HAP-1 (cell line): ENCODE measurements at places on chromosomes 4 and X.
A peak's percentile ranks its signal among the peaks of the same experiment; 100 is the strongest.

- peak; percentile 33 for DNase-seq
These were observed 93.7 kb upstream of the TRPC3 start for GRCh38 chr4:122045533-122045932.

DNA sequence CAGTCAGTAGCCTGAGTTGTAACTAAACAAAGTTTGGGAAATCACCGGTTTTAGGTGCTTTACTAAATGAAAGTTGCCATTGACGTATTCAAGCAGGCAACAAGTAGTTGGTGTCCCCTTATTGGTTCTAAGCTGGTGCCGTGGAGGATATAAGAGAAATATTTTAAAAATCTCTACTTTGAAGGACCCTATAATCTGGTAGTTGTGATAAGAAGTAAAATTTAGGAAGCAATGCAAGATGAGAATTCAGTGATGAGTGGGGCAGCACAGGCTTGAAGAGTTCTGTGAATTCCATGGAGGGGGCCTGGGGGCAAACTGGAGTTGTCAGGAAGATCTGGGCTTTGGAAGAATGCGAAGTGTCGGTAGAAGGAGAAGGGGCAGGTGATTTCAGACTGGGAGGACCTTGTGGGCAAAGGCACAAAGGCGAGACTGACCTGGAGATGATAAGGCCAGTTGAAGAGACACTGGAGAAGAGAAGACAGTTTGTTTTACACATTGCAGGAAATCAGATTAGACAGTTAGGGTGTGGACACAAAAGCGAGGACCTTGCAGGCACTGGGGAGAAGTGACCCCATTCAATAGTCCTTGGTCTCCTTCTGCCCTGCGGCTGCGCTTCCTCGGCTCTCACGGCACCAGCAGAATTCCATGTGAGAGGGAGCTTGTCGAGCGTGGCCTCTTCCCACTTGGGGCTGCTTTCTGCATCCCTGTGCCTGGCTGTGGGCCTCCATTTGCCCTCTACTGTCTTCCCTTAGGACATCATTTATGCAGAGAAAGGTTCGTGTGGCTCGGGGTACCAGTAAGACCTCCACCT, 1.3 kb downstream of the RHOH start:
- DNase-seq: peak; percentile 40

DNA sequence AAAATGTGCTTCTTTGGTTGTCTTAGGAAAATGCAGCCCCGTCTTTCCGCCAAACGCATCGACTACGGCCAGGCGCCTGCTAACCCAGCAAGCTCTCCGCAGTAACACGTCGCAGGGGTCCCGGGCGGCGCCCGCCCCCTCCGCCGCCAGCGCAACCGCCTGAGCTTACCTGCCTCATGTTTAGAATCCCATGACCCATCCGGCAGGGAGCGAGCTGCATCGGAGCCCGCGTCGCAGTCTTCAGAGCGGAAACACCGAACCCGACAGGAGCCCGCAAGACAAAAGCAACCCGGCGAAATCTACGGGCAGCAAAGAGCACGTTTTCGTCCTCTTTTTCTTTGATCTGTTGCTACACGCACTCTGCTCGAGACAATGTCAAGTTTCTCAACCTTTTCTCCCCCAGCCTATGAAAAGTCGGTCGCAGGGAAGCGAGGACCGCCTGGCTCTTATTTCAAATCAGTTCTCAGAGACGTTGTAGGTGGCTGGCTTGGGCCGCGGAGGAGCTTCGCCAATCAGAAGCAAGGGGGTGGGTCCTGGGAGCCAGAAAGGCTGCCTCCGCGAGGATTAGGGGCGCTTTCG, at the start of gene MID1:
MID1 (minus strand) TSS at position 465 of the 579 bp plus-strand sequence. CDS start 53,038 bp downstream, outside the sequence.
- DNase-seq: peak; percentile 95

- DNase-seq: no peak
These were observed 60.7 kb upstream of the FAM9A start for GRCh38 chrX:8861908-8862307.

GRCh38 chr4:116736756-116737155, 348.6 kb downstream of the TRAM1L1 start:
- no peak for DNase-seq

- no peak for DNase-seq
These were observed 92.1 kb downstream of the SCFD2 start for GRCh38 chr4:53273726-53274125.

- DNase-seq: no peak
These were observed 230.8 kb downstream of the SHOX start for GRCh38 chrX:861340-861890.

GRCh38 chrX:131068945-131069719, 11.0 kb downstream of the ARHGAP36 start:
- DNase-seq: peak; percentile 61

- DNase-seq: no peak
These were observed 177.4 kb downstream of the SH3KBP1 start for GRCh38 chrX:19709812-19710518.

DNA sequence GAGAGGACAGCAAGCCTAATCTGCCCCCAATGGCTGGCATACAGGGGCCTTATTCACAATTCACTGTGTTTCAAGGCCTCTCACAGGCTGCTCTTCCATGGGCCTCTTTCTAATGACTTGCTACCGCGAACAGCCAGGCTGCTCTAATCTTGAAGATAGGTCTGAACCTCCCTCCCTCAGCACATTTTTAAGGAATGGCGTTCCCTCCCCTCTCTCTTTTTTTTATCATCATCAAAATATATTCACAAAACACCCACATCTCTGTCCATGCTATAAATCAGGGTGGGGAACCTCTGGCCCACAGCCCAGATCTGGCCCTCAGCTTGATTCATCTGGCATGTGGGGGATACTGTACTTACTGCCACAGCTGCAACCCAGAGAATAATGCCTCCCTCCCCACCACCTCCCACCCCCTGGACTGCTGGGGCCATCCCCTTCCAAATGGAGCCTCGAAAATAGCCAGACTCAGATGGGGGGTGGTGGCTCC, 76.2 kb upstream of the PLAC1 start:
- DNase-seq: no peak

GRCh38 chr4:1024882-1025545, 13.6 kb downstream of the FGFRL1 start:
- DNase-seq: no peak

DNA sequence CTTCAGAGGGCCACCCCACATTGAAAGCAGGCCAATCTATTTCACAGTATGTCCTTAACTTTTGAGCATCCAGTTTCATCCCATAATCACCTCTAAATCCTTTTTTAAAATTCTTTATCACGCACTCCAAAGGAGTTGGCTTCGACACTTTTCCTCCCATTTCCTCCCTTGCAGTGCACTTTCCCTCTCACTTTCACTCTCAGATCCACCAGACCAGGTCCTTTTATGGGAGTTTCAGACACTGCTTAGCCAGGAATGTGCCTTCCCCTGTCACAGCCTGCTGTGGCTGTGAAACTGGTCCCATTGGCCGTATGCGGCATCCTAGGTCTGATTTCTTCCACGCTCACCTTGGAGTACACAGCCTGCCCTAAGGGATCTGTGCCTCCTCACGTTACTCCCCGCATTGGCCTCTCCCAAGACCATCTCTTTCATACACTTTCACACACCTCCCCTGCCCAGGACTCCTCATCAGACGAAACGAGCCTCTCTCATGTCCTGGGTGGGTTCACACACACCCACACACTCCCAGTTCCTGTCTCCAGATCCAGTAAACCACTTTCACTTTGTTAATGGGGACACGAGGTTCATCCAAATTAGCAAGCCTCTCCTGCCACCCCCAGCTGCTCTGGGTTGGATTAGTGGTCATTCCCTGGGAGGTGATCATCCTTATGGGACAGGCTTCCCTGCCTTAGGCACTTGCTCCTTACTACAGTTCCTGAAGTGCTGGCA, 10.0 kb upstream of the RHOXF2B start:
- no peak for DNase-seq

DNA sequence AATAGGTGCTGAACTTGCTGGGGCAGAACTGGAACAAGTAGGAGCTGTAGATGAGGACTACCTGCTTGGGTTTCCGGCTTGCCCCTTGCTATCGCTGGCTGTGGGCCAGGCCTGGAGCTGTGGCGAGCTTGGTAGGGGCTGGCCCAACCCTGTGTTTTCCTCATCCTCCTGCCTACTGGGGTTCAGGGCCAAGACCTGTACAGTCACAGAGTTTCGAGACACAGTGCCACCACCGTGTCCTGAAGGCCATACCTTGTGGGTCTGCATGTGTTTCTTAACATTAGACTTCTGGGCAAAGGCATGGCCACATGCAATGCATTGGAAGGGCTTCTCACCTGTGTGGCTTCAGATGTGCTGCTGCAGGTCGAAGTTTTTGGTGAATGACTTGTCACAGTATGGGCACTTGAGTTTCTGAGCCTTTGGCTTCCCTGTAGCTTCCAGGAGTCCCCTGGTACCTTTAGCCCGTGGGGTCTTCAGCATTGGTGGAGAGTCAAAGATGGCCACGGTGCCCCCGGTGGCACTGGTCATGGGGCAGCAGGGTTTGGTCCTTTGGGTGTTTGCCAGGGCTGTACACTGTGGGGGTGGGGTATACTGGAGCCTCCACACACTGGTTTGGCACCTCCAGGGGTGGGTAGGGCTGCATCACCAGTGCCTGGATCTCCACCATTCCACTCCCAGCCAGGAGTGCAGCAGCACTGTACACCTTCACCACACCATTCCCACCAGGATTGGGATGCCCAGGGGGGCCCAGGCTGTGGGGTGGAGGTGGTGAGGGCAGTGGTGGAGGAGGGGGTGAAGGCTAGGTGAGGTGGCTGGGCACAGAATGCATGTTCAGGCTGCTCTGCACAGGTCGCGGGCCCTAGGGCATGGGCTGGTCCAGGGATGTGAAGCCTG, 52.1 kb downstream of the CFAP299 start:
- no peak for DNase-seq

DNA sequence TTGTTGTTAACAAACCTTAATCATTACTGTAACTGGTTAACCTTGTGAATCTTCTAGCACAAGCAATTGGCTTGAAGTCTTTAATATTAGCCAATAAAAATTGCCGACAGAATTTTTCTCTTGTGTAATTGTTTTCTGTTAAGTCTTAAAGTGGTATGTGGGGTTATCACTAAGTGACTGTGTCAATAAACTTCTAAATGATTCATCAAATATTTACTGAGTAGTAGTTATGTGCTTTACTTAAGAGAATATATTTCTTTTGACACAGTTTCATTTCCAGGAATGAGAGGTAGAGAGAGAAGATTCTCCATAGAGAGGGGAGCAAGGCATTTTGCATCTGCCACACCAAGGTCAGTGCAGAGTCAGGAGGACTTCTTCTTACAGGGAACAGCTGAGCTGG, 2361.6 kb upstream of the AGA start:
- no peak for DNase-seq

- DNase-seq: peak; percentile 93
These were observed 39.8 kb upstream of the MID1 start for GRCh38 chrX:10660171-10660570.

DNA sequence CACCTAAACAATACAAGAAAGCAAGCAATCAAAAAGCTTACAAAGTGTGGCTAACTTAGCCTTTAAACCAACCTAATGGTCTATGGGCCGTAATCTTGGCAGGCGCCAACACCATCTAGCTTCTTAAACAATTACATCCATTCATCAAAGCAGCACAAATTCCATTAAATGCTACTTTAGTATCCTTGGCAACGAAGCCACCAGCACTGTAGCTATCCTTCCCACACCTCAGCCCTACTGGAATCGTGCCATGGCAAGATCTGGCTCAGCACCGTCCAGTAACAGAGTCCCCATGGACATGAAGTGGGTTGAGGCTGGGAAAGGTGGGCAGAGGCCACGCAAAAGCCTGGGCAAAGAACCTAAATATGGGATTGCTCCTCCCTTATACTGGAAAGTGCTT, 91.6 kb upstream of the MAP3K15 start:
- no peak for DNase-seq

DNA sequence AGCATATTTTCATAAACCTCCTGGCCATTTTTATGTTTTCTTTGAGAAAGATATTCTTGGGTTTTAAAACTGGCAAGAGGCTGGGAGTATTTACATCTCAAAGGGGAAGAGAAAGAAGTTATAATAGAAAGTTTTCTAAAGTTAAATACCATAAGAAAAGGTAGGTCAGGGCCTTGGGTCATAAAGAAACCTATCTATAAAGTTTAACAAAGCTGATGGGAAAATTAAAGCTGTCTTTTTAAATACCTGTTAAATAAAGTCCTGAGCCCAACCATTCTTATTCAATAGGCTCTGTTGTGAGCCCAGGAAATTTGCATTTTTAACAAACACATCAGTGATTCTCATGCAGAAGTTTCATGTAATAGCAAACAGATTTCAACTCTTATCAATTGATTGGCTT, 451.8 kb upstream of the INTU start:
- DNase-seq: peak; percentile 98

DNA sequence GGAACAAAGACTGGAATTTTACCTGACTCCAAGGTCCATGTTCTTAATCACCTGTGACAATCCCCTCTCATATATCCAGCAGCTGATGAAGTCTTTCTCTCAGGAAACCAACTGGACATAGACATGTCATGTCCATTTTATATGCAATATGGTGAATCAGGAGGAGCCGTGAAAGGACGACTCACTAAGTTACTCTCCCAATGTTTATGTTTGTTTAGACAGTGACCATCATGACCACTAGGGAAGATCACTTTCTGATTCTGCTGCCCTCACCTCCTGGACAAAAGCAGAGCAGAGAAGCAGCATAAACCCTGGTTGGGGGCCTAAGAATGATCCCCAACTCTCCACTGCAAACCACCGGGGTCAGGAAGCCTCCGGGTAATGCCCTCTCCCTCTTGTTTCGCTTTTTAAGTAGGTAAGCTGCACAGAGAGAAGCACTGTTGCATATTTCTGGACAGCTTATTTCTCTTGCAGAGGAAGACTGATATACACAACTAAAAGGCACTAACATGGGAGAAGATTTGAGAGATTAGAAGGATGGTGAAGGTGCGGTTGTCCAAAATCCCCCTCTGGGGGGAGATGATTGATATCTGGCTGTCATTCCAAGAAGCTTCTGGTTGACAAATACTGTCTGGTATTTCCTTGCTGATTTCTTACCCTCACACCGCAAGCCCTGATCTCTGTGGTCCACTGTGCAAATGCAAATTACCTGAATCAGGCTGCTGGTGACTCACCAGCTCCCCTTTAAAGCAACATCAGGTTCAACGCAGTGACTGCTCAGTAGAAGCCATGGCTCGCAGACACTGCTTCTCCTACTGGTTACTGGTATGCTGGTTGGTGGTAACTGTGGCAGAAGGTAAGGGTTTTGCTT, at the start of gene ODAPH:
ODAPH (plus strand) TSS at position 773 of the 871 bp plus-strand sequence; CDS start at position 790, 17 bp downstream.
- peak; percentile 21 for DNase-seq

GRCh38 chrX:24018809-24019208, 8.2 kb downstream of the KLHL15 start:
- DNase-seq: no peak

DNA sequence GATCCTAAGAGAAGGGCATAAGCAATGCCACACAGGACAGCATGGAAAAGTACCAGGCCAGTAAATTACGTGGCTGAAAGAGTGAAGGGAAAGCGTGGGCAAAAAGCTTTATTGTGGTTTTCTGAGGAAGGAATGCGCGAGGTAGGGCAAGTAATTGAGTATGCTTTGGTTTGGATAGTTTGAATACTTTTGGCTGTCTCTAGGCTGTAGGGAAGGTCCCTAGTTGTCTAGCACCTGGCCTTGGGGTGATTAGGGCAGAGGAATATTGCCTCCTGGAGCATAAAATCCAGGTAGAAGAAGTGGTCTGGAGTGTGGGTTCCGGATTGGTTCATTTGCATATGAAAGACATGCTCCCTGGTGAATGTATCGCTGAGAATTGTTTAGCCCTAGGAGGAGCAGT, 46.4 kb upstream of the NALF2 start:
- no peak for DNase-seq
